ENCODE measurements at places on chromosomes 6 and 20. TPM values are rescaled to one million over a fixed set of nuclear protein-coding genes. Genes with fewer than 3 reads are reported as not detected.

- no peak for DNase-seq
These were observed 5.8 kb downstream of the HMGN4 start for GRCh38 chr6:26543953-26544352.

DNA sequence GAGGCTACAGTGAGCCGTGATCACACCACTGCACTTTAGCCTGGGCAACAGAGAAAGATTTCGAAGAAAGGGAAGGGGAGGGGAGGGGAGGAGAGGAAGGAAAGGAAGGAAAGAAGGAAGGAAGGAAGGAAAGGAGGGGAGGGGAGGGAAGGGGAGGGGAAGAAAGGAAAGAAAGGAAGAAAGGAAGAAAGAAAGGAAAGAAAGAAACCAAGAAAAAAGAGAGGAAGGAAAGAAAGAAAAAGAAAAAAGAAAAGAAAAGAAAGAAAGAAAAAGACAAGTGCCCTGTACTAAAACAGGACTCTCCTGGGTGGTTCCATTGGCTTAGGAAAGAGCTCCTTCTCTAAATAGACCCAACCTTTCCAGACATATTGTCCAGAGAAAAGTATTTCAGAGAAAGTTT is 136.6 kb downstream of the PXDC1 start:
- no peak for DNase-seq

- no peak for DNase-seq
These were observed 11.6 kb upstream of the CLVS2 start for GRCh38 chr6:122984393-122984792.

DNA sequence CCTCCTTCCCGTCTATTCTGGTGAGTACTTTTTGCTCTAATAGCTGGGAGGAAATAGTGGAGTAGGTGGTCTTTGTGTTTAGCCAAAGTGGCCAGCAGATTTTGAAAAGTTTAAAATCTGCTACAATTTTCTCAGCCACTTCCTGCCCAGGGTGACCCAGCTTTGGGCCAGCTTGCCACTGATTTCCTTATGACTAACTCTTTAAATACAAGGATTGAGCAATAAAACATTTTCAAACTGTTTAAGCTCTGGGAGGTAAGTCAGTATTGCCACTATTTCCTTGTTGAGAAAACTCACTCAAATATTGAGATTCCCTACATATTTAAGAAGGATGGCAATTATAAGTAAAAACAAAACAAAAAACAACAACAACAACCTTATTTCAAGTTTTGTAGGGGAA is 54.5 kb downstream of the TRMT11 start:
- DNase-seq = no peak

The C2 gene
- 1.3 TPM for total RNA-seq

DNA sequence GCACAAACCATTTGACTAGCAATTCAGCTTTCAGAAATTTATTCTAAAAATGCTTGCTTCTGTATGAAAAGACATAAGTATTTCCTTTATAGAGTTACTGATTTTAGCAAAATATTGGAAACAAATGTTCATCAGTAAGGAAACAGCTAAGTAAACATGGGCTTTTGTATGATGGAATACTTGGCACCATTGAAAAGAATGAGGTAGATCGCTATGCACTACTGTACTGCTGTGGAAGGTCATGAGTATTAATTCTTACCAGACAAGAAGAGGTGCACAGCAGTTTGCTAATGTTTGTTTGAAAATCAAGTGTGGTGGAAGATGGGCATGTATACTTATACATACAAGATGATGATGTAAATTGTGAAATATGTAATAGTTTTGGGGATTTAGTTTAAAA is 73.0 kb downstream of the FARS2 start:
- no peak for DNase-seq

- DNase-seq = no peak
These were observed 2.0 kb downstream of the PI3 start for GRCh38 chr20:45176526-45177267.

GRCh38 chr6:27414300-27414699 is 25.7 kb downstream of the ZNF391 start:
- DNase-seq = no peak

The TFAP2C gene
- not detected for total RNA-seq

- no peak for DNase-seq
These were observed 182.4 kb downstream of the TSHZ2 start for GRCh38 chr20:53154540-53154939.

- no peak for DNase-seq
These were observed 306.7 kb downstream of the CDH4 start for GRCh38 chr20:61558726-61559125.

DNA sequence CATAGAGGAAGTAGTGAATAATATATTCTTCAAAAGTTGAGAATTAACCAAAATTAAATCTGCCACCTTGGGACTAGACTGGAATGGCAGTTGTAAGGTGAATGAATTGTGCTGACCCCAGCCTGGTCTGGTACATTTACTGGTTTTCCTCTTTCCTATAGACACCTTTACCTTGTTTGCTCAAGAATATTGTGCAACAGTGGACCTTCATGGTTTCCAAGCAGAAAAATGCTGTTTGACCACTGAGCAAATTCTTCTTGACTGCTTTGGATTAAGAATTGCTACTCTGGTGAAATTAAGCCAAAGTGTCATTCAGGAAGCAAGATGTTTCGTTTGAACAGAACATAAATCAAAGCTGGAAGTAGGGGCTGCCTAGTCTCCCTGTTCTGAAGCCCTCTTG is 156.6 kb upstream of the TAB2 start:
- DNase-seq = no peak

The PHACTR1 gene
- 0.32 TPM for total RNA-seq

DNA sequence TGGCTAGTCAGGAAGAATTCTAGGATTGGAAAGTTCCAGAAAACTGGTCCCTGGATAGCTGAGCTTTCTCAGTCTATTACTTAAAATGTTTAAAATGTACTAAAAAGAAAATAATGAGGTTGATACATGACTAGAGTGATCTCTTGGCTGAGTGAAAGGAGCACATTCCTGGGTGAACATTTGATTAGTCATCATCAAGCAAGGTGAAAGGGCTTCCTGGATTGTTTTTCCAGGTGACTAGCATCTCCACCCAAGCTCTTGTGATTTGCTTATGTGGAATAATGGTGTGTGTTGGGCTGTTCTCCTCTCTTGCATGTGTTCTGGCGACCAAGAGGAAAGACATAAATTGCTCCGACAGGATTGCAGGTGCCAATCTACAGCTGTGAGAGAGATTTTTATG is 42.9 kb downstream of the PKIB start:
- DNase-seq = no peak

All from activated CD4-positive, alpha-beta T cell treated with anti-CD3 and anti-CD28 coated beads, Interleukin-2, amount 10 ng/mL, durations not matched to agents 7 days and 5 days (primary cell).